ENCODE measurements at places on chromosomes 16 and 17.

- no peak for DNase-seq
Measured at GRCh38 chr17:2237521-2237921, 66.1 kb downstream of the SMG6 start.

DNA sequence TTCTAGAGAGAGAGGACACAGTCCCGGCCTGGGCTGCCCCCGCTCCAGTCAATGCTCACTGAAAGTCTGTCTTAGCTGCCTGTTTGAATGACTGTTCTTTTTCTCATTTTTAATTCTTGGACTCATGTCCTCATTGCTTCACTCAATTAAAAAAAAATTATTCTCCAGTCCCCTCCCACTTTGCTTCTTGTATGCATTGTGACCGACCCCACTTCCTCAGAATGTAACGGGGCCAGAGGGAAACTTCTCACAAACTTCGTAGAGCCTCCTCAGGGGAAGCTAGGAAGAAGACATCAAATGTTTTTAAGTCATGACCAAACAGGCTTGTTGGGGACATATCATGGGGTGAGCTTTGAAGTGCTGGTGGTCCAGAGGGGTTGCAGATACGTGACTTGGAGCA lies 113.2 kb downstream of the CCDC182 start:
- no peak for DNase-seq

GRCh38 chr17:69401251-69401650 lies 13.2 kb upstream of the MAP2K6 start:
- DNase-seq, result no peak

DNA sequence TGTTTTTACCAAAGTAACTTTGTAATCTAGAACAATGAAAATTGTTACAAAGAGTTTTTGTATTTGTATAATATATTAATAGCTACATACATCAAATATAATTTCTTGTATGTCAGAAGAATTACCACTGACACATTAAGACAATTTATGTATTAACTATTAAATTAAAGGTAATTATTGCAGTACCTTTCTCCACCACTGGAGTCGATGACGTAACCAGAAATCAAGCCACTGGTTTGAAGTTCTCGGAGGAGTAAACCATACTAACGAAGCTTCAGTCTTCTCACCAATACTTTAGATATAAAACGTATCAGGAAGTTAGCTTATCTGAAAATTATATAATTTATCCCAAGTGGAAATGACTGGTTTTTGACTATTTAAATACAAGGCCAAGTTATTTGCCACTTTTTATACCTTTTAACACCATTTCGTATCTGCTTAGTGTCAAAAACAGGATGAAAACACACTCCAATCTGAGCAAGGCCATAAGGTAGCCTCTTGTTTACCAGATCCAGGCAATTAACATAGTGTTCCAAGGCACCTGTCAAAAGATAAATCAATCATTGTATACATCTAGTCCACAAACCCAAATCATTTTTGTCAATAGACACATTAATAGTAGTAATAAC lies 4.3 kb downstream of the POLG2 start:
- no peak for DNase-seq

- DNase-seq, result no peak
Measured at GRCh38 chr17:39400547-39401411, 647 bp downstream of the FBXL20 start.

DNA sequence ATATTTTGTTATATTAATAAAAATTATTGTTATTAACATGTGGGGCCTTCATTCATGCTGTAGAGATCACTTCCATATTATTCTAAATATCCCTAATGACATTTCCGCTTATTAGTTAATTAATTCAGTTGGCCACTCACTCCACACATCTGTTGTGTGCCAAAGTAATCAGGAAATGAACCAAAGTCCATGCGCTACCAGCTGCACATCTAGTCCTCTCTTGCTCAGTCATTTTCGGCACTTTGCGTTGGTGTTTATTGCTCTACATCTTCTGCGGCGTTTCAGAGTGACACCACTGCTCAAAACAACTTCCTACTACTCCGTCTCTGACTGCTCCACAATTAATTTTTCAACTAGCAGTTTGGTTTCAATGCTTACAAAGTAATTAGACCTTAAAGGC lies 101.4 kb upstream of the ZFHX3 start:
- no peak for DNase-seq

GRCh38 chr16:56961386-56961785 lies 364 bp upstream of the CETP start:
- DNase-seq, result no peak

DNA sequence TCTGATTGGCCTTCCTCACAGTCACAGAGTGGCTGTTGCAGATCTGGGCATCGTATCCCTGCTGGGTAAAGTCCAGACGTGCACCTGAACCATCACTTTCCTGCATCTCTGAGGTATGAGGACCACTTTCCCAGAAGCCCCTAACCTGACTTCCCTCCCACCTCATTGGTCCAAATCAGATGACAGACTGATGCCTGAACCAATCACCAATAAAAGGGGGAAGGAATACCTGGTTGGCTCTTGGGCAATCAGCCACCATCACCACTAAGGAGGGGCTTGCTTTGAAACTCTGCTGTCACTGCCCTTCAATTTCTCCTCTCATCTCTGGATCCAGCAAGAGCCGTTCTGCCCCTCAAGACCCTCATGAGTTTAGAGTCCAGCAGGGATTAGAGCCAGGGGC lies 13.6 kb upstream of the WFDC1 start:
- no peak for DNase-seq

DNA sequence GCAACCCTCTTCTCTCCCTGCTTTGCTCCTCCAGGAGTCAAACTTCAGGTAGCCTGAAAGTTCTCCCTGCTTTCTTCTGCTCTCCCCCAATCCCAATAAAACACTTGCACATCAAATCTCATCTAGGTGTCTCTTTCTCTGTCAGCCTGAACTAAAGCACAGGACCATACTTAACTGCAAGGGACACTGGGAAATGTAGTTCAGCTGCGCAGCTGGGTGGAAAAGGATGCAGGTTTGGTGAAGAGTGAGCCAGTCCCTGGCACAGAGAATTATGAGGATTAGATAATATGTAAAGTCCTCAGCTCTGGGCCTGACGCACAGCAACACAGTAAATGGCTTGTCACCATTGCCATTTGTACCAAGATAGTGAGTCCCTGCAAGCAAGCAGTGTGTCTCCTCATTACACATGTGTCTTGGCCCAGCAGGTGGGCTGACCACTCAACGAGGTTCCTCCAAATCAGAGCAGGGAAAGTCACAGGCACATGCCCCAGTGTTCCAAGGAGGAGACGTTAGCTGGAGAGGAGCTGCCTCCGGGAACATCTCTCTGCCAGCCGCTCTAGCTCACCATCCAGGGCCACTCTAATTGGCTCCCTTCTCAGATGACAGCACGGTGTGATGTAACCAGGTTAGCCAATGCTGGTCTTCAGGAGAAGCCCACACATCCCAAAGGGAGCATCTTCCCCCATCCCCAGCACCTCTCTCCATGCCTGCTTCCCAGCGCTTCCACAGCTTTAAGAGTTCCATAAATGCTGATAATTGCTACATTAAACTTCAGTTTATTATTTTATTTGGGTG lies 29.7 kb upstream of the IRX3 start:
- DNase-seq, result no peak

GRCh38 chr17:67098006-67098405 lies 53.7 kb downstream of the CACNG1 start:
- no peak for DNase-seq

DNA sequence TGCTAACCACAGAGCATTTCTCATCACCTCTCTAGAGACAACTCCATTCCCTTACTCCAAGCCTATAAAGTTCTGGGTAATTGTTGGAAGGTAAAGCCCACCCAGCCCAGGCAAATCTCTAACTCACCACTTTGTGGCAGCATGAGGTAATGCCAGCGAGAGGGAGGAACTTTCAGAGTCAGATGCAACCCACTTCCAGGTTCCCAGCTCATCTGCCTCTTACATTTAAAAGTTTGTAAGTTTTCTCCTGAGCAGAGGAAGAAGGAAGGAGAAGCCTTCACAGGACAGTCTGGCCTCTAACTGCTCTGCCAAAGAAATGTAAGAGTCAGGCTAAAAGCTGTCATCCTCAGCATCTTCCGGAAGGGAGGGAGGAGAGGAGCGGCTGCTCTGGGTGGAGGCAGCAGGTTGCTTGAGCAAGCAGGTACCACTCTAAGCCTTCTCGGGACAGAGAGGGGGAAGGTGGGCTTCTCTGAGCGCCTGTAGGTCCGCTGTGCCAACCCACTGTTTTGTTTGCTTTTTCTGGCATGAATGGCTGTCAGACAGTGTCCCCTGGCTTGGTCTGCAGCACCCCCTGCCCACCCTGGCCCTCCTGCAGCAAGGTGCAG lies 1.0 kb downstream of the ZNF319 start:
- no peak for DNase-seq

- DNase-seq, result no peak
Measured at GRCh38 chr17:44502598-44503146, 534 bp downstream of the GPATCH8 start.

- no peak for DNase-seq
Measured at GRCh38 chr16:65116818-65117430, 4.9 kb downstream of the CDH11 start.

DNA sequence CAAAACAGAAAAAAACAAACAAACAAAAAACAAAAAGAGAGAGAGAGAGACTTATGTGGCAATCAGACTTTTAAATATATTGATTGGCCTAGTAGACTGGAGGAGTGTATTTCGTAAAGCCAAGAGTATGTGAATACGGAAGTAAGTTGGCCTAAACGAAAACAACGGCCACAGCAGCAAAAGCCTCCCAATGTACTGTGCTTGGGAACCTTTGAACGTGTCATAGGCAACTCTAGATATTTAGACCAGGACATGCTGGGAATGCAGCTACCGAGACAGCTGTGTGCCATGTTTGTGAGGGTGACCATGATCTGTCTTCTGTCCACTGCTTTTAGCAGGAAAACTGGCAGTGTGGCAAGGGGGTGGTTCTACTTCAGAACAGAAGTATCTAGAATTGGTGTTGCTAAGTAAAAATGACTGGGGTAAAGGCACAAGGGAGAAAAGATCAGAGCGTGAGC lies 7.4 kb downstream of the MAF start:
- no peak for DNase-seq

DNA sequence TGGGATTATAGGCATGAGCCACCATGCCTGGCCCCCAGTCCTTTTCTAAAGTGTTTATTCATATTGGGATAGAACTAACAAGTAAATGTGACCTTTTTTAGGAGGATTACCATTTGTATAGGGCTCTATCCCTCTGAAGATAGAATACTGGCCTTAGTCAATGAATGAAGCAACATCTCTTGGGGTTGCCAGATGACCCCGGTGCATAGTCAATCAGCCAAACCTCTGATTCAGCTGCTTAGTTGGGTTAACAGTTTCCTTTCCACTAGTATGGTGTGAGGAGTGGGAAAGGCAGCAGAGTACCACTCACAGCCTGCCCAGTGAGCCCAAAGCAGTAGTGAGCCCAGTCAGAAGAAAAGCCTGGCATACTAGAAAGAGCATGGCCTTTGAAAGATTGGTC lies 94.6 kb upstream of the TBX2 start:
- no peak for DNase-seq

GRCh38 chr16:56748191-56748590 lies 18.3 kb downstream of the NUP93 start:
- DNase-seq, result no peak

All from right kidney (tissue), 9 donors.